ENCODE measurements at places on chromosomes 4 and X.

GRCh38 chr4:52999626-53000025 lies 137.5 kb downstream of the RASL11B start:
- no peak for DNase-seq

DNA sequence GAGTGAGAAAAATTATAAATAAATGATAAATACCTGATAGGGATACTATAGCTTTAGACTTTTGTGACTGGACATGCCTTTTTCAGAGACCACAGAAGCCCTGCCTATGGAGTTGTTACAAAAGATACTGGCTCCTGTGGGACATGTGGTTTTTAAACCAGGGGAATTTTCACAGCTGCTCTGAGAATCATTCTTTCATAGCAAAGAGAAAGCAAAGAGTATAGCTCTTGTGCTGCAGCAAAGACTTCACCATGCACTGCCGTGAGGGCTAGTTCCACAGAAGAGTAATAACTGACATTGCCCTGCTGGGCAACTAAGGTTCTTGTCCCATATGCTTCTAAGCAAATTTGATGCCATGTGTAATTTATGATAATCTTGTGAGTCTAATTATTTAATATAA lies 98.2 kb downstream of the MAPK10 start:
- no peak for DNase-seq

DNA sequence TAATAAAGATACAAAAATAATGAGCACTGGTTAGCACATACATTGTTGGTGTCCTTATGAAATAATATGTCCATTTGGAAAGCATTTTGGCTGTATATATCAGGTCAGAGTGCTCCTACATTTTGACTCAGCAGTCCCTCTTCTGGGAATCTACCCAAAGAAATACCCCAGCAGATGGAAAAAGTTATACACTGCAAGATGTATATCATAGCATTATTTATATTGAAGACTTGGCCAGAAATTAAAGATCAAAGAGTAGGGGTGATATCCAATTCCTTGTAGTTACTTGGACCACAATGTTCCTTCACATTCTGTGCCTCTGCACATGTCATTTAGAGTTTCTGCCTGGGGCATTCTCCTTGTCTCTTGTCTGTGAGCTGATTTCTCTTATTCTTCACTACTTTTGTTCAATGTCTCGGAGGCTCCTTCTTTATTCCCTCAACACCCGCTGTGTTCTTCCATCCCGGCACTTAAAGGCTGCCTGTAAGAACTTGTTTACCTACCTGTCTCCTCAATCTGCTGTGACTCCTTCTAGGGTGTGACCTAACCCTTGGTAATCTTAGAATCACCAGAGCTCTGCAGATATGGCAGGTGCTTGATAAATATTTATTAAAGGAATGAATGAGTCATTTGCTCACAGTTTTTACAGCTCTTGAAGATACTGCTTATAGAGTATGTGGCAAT lies 3.1 kb upstream of the TSPAN5 start:
- no peak for DNase-seq

- DNase-seq, result no peak
Observed at GRCh38 chrX:139290310-139290709, 240.2 kb upstream of the F9 start.

DNA sequence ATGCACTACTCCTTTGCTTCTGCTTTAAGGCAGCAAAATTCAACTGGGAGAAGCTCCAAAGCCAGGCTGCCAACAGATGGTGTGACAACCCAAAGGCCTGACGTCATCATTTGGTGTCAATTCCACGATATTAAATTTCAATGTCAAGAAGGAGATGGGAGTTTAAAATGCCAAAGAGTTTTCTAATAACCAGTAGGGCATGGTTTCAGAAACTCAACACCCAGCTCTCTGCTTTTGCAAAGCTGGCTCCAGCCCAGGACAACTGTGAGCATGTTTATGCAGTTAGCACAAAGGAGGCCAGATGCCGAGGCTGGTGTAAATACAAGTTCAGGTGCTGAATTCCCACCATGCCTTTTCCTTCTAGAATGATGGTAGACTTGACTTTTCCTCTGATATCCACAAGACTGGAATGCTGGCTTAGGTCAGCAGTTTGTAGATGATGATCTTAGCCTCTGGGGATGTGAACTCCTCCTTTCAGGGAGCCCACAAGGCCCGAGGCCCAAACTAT lies 67.3 kb downstream of the AFAP1 start:
- no peak for DNase-seq

DNA sequence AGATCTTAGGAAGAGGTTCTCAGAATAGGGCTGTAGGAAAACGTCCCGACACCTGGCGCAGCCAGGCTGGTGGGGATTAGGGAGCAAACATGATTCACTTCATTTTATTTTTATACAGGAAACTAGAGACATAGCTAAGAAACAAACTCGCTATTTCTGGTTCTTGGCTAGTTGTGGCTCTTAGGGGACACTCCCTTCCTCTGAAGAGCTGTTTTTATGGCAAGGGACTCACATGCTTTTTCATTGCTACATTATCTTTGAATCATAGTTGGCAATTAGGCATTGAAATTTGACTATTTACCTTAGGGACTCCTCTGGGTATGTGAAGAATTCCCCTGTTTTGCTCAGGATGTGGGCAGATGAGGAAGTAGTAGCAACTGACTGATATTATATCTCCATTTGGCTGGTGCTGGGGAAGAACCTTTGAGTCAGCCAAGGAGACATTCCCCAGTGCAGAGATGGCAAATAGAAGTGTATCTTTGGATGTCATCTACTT lies 174.5 kb downstream of the SMIM20 start:
- DNase-seq, result no peak

- DNase-seq, result no peak
Observed at GRCh38 chr4:166230841-166231240, 357.8 kb downstream of the TLL1 start.

GRCh38 chr4:5503336-5503936 lies 204.9 kb downstream of the EVC2 start:
- no peak for DNase-seq

DNA sequence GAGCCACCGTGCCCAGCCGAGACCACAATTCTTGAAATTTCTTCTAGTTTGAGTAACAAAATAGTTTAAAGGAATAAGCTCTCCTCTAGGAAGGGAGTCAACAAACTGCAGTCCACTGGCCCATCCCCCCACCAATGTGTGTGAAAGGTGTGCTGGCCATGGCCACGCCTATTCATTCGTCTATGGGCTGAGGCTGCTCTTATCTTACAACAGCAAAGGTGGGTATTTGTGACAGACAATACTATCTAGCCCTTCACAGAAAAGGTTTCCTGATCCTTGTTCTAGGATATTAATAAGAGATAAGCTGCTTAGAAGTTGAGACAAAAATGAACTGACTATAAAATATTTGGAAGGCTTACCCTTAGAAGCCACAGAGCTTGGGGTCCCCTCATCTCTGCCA lies 41.2 kb downstream of the BEND2 start:
- DNase-seq, result no peak

GRCh38 chrX:153477901-153478300 lies 7.5 kb upstream of the HAUS7 start:
- DNase-seq, result no peak

- DNase-seq, result no peak
Observed at GRCh38 chrX:19097553-19098283, 24.6 kb downstream of the ADGRG2 start.

DNA sequence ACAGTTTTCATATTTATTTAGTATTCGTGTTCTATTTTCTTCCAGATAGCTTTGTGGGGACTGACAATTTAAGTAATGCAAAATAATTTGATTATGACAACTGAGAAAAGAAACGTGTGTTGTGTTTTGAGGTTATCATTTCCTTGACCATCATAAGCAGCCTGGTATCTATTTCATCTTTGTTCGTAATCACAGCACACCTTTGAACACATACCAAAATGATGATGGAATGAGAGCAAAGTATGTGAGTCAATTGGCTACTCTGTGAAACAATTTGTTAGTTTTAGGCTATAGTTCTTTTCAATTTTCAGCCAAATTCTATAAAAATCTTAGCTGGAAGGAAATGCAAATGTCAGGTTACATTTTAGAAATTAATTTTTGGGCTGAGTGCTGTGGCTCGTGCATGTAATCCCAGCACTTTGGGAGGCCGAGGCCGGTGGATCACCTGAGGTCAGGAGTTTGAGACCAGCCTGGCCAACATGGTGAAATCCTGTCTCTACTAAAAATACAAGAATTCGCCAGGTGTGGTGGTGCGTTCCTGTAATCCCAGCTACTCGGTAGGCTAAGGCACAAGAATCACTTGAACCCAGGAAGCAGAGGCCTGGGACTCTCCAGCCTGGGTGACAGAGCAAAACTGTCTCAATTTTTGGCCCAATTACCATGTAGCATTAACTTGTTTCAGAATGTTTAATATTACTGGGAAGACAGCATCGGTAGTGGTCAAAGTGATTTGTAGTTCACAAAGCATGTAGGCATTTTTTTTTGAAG lies 1.1 kb upstream of the DUSP21 start:
- DNase-seq, result no peak

DNA sequence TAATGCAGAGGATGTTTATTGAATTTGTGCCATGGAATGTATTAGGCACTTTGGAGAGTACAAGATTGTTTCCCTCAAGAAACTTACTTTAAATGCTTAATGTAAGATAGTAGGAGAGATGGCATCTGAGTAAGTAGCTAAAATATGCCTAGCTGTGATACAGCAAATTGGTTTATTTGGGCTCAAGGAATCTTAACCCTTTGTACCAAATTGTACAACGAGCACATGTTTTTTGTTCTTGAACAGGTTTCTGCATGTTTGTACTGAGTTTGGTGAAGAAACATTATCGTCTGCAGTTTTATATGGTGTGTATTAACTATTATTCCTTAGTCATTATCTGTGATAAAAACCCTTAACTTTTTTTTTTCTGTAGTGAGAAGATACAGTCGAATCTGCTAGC lies 48.6 kb downstream of the CDS1 start:
- no peak for DNase-seq

All from foreskin melanocyte (primary cell).